ENCODE measurements at places on chromosomes 12 and 14.

DNA sequence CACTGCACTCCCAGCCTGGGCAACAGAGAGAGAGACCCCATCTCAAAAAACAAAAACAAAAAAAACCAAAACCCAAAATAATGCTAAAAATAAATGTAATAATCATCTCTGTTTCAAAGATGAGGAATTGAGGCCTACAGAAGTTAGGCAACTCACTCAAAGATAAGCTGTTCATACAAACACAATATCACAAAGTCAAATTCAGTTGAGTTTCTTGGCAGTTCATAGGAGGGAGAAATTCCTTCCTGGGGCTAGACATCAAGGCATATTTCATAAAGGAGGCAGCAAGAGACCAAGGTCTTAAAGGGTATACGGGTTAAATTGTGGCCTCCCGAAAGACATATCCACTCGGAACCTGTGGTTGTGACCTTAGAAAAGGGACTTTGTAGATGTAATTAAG, 8.7 kb upstream of the TBPL2 start:
- DNase-seq = no peak

DNA sequence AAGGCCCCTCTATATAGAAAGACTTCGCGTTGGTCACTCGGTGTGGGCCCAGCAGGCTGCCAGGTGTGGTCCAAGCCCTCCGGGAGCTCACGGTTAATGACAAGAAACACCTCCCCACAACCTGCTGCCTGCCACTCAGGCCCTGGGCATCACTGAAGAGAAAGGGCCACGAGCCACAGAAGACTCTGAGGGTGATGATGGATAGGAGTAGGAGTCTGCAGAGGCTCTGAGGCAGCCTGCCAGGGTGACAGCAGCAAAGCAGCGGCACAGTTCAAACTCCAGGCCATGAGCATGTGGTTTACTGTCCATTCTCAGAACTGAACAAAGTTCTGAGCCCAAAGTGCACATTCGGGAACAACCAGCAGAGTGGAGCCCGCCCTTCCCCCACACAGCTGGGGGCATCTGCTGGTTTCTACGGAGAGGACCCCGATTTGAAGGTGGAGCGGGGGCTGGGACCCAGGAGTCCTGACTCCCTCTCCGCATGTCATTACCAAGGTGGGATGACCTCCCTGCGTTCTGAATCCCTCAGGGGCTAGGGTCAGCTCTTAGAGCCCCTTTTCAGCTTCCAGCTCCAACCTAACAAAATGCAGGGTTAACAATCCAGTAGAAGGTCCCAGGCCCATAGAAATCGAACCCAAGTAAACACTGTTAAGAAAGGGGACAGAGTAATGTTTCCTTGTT, 65.8 kb downstream of the VWF start:
- DNase-seq = no peak

DNA sequence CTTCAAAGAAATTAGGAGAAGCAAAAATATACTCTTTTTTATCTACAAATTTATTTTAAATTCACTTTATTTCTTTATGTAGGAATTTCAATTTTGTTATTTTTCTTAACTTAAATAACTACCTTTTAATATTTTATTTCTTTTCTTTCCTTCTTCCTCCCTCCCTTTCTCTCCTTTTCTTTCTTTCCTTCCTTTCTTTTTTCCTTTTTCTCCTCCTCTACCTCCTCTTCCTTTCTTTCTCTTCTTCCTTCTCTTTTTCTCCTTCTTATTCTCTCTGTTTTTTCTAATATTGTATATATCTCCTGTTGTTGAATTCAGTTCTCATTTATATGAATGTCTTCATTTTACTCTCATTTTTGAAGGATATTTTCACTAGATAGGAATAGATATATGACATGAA, 127.6 kb downstream of the MIPOL1 start:
- DNase-seq = no peak

GRCh38 chr12:103799857-103800771, 40.9 kb downstream of the NT5DC3 start:
- DNase-seq = no peak

DNA sequence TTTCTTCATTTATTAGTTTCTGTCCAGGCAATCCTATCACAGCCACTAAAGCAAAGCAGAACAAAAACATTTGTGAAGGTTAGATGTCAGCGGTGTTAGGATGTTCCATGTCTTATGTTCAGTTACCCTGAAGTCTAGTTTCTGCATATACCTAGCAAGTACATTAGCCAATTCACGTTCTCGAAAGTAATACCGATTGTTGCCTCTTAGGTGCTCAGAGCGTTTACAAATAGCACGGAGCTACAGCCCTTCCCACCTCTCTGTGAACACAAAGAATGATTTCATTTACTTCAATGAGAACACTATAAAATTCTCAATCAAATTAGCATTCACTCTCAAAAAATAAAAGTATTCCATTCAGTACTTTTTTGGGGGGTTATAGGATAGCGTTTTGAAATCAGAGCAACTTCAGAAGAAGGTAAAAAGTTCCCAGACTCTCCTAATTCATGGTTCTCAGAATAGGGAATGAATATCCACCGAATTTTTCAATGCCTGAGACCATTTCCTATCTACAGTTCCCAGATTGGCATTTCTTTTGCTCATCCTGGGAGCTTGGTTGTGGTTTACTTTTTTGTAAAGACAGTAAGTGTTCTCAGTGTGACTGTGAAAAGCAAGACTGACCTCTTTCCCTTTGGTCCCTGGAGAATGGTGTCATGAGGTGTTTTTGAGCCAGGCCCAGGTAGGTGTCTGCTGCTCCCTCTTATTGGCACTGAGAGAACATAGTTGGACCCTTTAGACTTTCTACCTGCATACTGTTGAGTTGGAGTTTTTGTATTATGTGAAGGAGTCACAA, 488.0 kb upstream of the RGS6 start:
- no peak for DNase-seq

DNA sequence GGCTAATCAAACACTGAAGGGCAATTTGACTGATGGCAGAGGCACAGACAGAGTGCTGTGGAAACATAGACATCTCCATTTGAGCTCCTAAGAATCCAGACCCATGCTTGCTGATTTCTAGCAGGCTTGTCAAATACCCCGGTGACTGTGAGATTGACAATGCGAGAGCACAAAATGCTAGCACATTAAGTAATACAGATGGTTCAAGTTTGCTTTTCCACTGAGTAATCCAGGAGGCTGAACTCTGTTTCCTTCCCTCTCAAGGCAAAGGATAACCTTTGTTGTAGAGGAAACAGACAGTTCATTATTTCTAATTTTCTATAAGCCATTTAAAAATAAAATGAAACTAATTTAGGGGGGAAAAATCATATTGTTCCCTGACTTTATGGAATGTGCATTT, 256.5 kb upstream of the CRY1 start:
- DNase-seq = no peak

GRCh38 chr14:68693926-68694325, 98.9 kb downstream of the ZFP36L1 start:
- DNase-seq = no peak
